ENCODE measurements at places on chromosomes 5 and 9.

- no peak for DNase-seq
Measured at GRCh38 chr5:20248118-20248517, 260.1 kb upstream of the CDH18 start.

- no peak for DNase-seq
Measured at GRCh38 chr9:89596937-89597555, 7.8 kb upstream of the GADD45G start.

- DNase-seq = no peak
Measured at GRCh38 chr5:11143456-11144267, 382.6 kb upstream of the DAP start.

DNA sequence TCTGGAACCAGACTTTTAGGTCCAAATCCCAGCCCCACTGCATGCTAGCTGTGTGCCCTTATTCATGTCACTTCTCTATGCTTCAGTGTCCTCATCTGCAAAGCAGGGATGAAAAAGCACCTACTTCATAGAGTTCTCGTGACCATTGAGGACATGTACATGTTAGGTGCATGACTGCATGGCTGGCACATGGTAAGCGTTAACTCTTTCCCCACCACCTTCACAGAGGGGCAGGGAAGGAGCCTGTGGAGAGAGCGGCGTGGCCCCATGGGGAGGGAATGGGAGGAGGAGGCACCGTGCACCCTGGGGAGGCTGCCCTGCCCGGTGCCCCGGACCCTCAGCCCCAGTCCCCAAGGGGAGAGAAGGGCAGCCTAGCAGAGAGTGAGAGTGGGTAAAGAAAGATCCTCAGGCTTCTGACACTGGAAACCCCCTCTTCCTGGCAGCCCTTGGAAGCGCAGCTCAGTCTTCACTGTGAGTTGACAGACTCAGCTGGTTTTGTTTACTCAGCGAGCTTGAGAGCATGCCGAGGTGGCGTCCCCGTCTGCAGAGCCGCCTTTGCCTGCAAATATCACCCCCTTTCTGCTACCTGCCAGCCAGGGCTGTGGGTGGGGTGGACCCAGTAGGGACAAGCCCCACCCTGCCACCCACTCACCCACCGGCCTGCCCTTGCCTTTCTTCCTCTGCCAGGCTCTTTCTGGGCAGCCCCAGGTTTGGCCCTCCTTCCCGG, 10.6 kb upstream of the ANGPTL2 start:
- no peak for DNase-seq

DNA sequence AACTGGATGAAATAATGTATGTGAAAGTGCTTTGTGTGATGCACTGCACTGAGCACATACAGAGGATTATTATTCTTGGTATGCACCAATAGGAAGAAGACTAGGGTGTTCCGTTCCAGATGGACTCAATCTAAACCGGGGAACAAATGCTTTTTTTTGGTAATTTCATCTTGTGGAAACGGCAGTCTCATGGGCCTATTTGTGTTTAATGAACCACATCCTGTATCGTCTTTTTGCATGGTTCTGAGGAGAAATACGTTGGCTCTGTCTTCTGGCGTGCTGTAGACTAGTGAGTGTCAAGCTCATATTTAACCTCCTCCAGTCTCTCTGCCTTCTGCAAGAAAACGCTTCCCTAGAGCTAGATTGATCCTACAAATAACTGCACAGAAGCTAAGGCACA, 30.0 kb downstream of the TRIM32 start:
- DNase-seq = no peak

DNA sequence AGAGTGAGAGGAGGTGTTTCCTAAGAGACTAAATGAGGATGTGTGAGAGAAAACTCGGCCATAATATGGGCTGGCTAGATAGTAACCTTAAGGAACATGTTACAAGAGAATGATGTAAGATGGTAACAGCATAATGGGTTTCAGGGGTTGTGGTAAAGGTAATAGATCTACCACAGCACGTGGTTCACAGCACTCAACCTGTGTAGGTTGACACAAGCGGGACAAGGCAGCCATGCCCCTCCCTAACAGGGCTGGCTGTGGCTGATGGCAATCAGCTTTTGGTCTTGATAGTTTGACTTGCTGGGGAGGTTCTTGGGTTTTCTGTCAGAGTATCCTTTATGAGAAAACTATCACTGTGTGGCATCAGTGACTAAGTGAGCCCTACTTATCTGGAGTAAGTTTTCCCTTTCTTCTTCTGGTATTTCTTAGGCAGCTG, 138.6 kb downstream of the TRIO start:
- no peak for DNase-seq

- no peak for DNase-seq
Measured at GRCh38 chr5:56447232-56447631, 214.1 kb upstream of the ANKRD55 start.

GRCh38 chr5:154523709-154524108, 45.7 kb upstream of the HAND1 start:
- DNase-seq = no peak
